ENCODE measurements at places on chromosomes 7 and 10.

DNA sequence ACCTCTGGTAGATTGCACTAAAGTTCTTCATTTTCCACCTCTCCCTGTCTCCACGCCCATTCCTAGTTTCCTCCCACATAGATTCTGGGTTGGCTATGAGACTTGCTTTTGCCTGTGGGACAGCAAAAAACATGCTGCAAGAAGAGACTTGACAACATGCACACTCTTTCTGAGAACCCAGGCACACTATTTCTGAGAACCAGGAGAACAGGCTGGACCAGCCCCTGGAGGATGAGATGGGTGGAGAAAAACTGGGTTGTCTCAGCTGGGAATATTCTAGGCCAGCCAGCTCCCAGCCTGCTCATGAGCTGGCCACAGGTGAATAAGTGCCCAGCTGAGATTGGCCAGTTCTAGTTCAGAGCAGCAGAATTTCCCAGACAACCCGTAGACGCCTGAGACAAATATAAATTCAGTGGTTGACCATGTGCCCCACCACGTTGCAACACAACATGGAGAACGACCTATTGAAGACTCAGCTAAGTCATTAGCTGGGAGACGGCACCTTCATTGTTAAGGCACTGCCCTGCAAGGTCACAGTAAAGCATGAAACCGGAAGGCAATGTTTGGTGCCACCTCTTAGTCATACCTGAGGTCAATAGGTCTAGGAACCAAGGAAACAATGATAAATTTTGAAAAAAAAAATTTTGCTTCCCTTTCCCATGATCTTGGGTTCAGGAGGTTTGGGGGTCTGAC is 92.7 kb upstream of the AKR1E2 start:
- no peak for DNase-seq

DNA sequence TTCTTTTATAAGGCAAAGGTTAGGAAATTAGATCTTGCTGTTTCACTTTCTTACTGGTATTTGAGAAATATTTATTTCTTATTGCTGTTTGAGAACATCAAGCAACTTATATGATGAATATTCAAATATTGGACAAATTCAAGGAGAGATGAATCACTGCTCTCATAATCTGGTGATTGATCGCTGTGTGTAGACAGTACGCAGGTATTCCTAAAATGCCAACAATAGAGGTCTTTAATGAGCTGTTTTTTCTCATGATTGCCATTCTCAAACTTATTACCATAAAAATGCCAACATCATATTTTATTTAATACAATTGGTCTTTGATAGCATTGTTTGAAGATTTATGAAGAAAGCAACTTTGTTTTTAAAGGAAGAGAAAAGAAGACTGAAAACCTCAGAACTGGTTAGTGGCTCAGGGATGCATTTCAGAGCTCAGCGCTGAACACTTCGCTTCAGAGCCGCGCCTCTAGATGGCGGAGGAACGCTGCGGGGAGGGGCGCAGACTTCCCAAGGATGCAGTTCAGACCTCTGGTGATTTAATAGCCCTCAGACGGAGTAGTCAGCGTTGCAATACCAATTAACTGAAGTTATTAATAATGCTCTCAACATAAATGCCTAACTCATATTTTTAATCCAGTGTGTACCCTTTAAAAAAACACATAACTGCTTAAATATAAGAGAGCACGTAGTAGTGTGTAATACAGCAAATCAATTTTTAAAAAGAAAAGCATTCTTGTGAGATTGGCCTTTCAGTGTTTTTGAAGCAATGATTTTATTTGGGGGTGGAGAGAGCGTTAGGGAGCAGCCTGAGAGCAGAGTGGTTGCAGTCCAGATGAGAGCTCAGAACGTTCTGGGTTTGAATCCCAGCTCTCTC is 38.5 kb upstream of the STEAP4 start:
- DNase-seq = no peak

- no peak for DNase-seq
Observed at GRCh38 chr7:129643550-129644170, 32.1 kb downstream of the NRF1 start.

DNA sequence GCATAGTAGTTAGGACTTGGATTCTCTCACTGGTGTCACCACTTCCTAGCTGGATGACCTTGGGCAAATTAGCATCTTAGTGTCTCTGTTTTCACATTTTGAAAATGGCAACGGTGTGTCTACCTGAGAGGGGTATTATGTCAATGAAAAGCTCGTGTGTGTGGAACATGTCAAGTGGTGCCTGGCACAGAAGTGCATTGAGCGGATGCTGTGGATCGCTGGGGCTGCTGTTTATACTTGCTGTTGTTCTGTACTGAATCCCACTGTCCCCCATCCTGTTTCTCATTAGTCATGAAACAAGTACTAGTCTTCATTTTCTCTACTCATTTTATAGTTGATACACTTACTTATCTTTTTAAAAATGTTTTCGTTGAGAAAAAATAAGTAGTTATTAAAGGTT is 26.1 kb downstream of the RBM33 start:
- no peak for DNase-seq

GRCh38 chr7:151857866-151858450 is 19.0 kb downstream of the PRKAG2 start:
- DNase-seq = no peak

- no peak for DNase-seq
Observed at GRCh38 chr10:10624567-10624962, 393.1 kb upstream of the CELF2 start.

DNA sequence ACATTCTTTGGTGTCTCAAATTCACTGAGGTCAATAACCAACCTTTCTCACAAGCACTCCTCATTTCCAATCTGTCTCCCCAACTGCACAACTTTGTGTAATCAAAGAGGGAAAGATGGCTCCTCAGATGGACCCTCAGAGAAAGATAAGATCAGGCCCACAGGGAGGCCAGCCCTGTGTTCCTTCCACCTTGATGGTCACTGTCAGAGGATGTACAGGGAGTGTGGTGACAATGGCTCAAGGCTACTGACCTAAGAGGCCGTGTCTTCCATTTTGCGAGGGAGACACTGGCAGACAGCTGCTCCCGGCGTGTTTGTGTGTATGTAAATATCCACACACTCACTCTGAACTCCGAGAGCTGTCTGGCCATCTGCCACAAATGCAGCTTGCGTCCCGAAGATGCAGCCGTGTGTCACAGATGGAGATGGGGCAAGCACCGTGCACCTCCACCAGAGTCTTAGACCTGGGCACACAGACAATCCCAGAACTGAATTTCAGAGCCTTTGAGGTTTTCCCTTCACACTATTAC is 712.1 kb upstream of the NRP1 start:
- DNase-seq = no peak

DNA sequence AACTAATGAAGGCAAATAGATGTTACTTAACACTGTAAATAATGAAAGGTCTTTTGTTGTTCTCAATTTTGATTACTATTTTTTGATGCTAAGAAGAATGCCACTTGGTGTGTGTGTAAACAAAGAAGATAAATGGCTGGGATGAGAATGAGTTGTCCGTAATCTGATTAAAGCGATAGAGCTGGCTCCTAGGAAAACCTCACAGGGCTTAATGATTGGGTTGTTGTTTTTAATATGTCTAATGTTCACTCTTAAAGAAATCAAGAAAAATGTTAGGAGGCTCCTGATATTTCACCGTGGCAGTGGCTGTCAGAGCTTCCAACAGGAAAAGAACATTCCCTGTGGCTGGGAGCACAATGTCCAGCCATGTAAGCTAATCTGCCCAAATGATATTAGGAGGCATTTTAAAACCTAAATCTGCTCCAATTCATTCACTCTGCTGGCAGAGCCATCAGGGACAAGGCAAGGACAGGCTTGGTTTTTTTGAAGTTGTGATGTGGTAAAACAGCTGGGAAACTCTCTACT is 243.9 kb downstream of the SNX10 start:
- DNase-seq = no peak
